Stimulated activated CD8-positive, alpha-beta memory T cell treated with anti-CD3 and anti-CD28 coated beads, Interleukin-4, amount 100 ng/mL, for 24 hours (primary cell): ENCODE measurements at places on chromosomes 13 and 19.

- peak; percentile 96 for DNase-seq
Measured at GRCh38 chr19:52189735-52190486, at the start of gene PPP2R1A. PPP2R1A (plus strand) TSS chr19:52190052; CDS start chr19:52190097, 45 bp downstream.

- DNase-seq: peak; percentile 75
Measured at GRCh38 chr19:39824143-39825092, 9.5 kb downstream of the DYRK1B start.

- DNase-seq: no peak
Measured at GRCh38 chr19:55699221-55699620, 24.2 kb downstream of the EPN1 start.

GRCh38 chr19:12793290-12794195 is 2.3 kb downstream of the JUNB start:
- peak; percentile 87 for DNase-seq

- peak; percentile 18 for DNase-seq
Measured at GRCh38 chr19:39937094-39937720, 2.8 kb upstream of the FCGBP start.

DNA sequence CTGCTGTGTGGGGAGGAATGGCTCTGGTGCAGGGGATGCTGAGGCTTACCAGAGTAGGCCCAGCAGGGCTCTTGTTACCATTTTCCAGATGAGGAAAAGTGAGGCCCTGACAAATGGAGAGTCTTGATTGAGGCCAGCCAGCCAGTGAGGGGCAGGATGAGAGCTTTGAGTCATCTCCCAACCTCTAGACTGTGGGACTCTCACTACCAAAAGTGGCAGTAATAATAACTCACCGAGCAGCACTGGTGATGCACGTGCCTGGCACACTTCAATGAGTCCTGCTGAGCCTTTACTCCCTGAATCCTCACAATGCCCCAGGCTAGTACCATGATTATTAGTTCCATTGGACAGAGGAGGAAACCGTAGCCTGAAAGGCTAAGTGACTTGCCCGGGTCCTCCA is 7.8 kb downstream of the CIC start:
- DNase-seq: no peak

DNA sequence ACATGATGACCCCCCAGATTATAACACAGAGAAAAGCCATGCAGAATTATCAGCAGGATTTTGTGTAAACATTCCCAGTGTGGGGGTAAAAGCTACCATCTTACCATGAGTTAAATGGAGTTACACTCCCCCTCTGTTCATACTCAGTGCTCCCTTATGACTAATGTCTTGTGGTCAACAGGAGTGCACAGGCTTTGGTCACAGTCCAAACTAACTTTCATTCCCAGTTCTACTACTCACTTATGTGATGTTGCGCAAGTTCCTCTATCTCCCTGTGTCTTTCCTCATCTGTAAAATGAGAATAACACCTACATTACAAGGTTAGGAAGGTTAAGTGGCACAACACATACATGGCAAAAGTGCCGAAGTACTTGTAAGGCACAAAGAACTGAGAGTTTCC is 277.9 kb downstream of the RBM26 start:
- no peak for DNase-seq
